ENCODE measurements at places on chromosomes 1 and 21.
A peak's percentile ranks its signal among the peaks of the same experiment; 100 is the strongest.

GRCh38 chr1:64004451-64005025 is 198.9 kb upstream of the UBE2U start:
- DNase-seq = no peak

GRCh38 chr1:86992861-86993260 is 78.4 kb downstream of the HS2ST1 start:
- DNase-seq = no peak

- DNase-seq = no peak
Observed at GRCh38 chr21:43767984-43768867, 7.9 kb downstream of the CSTB start.

GRCh38 chr1:68974447-68974846 is 477.6 kb upstream of the DEPDC1 start:
- DNase-seq = no peak

DNA sequence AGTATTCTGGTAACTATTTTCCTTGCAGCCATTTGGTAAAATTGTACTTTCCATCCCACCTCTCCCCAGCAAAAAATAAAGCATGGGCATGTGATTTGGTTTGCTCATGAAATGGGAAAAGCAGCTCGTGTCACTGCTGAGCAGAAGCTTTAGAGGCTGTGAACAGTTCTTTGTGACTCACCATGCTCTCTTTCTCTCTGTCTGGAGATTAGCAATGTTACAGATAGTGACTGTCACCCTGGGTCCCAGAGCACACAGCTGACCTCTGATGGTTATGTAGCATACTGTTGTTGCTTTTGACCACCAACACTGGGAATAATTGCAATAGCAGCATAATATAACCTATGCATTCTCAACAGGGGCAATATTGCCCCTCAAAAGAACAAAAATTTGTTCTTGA is 70.6 kb downstream of the RGS2 start:
- DNase-seq = no peak

DNA sequence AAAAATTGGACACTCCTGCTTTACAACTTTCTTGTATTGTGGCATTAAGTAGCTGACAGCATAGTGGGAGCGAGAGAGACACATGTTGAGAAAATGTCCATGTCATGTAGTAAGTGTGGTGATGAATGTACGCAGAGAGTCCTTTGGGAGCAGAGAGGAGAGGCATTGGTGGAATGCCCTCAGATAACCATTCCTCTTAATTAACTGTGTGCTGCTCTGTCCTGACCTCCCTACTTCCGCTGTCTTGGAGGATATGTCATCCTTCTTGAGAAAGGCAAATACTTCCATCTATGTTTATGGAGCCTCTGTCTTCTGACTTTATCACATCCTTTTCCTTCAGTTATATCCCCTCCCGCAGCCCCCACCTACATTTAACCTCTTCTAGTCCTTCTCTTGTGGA is 38.4 kb downstream of the F3 start:
- no peak for DNase-seq

- DNase-seq = peak; percentile 19
Observed at GRCh38 chr1:43706598-43707189, 642 bp upstream of the ST3GAL3 start.

DNA sequence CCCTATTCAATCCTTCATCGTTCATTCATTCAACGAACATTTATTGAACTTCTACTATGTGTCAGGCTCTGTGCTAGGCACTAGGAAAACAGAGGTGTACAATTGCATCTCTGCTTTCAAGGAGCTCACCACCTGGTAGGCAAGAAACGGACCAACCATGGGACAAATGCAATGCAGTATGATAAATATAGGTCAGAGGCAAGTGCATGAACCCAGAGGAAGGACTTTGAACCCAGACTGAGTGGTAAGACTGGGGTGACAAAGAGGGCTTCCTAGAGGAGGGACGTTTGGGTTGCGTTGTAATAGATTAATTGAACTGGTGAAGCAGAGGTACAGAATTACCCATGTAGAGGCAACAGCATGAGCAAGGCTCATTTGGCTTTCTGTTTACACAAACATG is 16.4 kb downstream of the CD2 start:
- no peak for DNase-seq

DNA sequence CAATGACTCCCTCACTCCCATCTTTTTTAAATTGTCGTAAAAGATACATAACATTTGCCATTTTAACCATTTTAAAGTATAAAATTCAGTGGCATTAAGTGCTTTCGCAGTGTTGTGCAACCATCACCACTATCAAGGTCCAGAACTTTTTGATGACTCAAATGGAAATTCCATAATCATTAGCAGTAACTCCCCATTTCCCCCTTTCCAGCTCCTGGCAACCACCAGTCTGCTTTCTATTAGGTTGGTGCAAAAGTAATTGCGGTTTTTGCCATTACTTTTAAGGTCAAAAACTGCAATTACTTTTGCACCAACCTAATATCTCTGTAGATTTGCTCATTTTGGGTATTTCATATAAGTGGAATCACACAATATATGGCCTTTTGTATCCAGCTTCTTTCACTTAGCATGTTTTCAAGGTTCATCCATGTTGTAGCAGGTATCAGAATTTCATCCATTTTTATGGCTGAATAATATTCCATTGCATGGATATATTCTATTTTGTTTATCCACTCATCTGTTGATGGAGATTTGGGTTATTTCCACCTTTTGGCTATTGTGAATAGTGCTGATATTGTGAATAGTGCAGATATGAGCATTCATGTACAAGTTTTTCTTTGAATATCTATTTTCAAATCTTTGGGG is 159.7 kb downstream of the HIVEP3 start:
- DNase-seq = no peak

GRCh38 chr1:119873135-119874015 is 22.9 kb downstream of the ADAM30 start:
- DNase-seq = no peak

DNA sequence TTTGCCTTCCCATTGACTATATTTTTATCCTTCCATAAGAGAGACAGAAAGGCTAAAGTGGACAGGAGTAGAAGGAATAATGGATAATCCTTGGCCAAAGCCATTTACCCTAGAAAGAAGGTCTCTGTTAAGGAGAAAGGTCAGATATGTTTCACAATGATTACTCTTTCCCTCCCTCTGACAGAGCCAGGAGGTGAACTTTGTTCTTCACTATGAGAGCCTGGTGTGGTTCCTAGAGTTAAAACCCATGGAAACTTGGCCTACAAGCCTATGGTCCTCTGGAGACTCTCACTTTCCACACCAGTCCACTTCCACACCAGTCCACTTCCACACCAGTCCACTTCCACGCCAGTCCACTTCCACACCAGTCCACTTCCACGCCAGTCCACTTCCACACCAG is 479.9 kb upstream of the ZP4 start:
- no peak for DNase-seq

GRCh38 chr21:31253684-31254083 is 90.4 kb downstream of the TIAM1 start:
- DNase-seq = no peak

DNA sequence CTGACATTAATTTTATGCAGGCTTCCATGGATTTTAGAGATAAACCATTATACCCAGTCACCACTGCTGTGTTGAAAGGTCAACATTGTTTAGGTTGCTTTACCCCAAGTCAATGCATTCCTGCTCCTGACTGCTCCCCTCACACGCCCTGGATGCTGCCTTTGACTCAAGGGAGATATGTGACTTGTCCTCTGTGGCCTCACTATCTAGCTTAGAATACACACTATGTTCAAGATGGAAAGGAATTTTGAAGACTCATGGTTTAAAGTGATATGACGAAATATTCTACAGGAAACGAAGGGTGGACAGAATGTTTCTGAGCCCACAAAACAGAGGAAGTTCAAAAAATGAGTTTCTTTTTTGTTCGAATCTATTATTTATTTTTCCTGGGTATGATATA is 170.4 kb upstream of the NR5A2 start:
- no peak for DNase-seq

All from activated naive CD4-positive, alpha-beta T cell treated with anti-CD3 and anti-CD28 coated beads, Interleukin-2, amount 50 U/mL, for 16 hours (primary cell).